ENCODE measurements at places on chromosomes 1 and 21.

DNA sequence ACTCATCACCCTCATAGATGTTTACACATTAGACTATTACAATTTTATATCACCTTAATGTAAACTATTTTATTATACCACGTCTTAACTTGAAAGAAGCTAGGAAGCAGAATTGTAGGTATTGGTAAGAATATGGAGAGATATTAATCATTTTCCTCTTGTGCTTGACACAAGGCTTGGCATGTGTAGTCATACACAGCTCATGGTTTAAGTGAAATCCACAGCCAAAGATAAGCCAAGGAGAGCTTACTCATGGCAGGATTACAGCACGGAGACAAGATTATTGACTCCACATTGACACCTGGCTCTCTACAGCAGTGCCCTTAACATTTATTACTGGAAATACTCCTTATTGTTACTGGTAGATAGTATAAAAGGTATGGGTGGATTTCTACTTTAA, 68.4 kb upstream of the ADGRL4 start:
- DNase-seq: peak; percentile 7

DNA sequence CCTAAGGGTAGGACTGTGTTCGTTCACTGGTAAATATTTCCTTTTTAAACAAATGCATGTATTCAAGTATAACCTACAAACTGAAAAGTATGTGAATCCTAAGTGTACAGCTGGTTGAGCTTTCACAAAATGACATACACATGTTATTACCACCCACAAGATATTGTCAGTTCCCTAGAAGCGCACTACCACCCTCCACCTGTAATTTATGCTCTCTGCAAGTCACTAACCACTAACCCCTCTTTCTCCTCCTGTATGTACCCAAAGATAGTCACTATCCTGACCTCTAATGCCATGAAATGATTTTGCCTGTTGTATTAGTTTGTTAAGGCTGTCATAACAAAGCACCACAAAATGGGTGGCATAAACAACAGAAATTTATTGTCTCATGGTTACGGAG, 82.8 kb upstream of the CHODL start:
- DNase-seq: no peak

- DNase-seq: no peak
Observed at GRCh38 chr1:38026592-38027200, 14.2 kb downstream of the UTP11 start.

DNA sequence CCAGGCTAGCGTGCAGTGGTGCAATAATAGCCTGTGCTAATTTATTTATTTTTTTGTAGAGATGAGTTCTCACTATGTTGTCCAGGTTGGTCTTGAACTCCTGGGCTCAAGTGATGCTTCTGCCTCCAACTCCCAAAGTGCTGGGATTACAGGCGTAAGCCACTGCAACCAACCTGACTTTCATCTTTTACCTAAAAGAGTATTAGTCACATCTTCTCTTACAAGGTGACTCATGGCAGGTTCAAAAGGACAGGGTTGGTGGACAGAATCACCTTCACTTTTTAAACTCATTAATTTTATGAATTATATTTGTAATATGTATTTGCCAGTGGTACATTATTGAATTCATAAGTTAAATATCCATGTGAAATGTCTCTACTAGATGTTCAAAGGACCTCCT, 18.1 kb downstream of the JAM2 start:
- DNase-seq: no peak

DNA sequence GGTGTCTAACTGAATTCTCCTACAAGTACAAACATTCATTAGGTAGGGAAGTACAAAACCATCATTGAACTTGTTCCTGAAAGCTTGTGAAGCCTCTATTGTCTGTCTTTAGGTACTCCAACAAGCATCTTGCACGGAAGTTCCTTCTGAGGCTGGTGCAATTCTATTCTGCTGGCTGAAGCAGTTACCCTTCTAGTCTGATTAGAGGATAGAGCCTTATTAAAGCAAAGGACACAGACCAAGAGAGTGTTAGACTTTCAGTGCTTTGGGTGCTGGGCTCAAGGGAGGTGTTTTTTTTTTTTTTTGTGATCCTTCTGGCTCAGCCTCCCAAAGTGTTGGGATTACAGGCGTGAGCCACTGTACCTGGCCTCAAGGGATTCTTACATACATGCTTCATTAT, 43.8 kb downstream of the HHAT start:
- no peak for DNase-seq

DNA sequence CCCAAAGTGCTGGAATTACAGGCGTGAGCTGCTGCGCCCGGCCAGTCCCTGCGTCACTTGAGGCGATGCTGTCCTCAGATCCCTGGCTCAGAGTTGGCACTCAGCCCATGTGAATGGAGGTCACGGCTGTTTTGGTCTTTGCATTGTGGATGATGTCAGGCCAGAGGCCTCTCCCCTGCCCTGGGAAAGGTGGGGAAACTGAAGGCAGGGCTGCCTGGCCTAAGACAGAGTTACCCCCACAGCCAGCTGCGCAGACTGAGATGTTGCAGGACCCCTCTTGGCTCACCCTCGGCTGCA, 821 bp downstream of the MASP2 start:
- no peak for DNase-seq

GRCh38 chr1:186302381-186302920, 72.6 kb downstream of the TPR start:
- no peak for DNase-seq

DNA sequence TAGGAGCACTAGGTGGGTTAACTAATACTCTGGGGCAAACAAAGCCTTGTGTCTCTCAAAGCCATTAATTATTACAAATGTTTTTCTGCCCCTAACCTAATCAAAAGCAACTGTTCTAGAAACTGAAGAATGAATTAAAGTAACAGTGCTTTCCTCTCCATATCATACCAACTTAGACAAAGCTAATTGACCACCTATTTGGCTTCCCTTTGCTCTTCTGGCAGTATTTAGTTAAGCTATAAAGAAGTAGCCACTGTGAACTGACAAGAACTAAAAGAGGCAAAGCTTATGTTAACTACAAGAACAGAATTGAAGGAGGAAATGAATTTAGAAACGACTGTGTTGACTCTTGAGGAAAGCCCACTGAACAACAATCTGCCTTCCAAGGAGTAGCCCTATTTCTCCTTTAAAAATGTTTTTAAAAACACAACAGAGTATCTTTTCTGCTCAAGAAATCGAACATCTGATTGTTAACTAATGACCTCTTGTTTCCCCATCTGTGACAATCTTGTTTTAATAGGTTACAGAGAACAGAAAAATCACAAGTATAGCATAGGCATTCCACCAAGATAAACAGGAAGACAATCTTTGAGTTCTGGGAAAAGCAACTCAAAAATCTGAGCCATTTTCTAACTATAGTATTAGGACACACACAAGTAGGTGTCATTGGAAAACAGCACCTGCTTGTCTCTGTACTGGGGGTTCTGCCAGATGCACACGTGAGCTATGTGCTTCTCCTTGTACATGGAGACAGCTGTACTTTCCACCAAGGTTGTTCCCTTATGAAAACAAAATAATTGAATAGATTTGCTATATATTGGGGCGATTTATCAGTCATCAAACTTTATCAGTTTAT, 3.1 kb upstream of the EGLN1 start:
- DNase-seq: no peak

DNA sequence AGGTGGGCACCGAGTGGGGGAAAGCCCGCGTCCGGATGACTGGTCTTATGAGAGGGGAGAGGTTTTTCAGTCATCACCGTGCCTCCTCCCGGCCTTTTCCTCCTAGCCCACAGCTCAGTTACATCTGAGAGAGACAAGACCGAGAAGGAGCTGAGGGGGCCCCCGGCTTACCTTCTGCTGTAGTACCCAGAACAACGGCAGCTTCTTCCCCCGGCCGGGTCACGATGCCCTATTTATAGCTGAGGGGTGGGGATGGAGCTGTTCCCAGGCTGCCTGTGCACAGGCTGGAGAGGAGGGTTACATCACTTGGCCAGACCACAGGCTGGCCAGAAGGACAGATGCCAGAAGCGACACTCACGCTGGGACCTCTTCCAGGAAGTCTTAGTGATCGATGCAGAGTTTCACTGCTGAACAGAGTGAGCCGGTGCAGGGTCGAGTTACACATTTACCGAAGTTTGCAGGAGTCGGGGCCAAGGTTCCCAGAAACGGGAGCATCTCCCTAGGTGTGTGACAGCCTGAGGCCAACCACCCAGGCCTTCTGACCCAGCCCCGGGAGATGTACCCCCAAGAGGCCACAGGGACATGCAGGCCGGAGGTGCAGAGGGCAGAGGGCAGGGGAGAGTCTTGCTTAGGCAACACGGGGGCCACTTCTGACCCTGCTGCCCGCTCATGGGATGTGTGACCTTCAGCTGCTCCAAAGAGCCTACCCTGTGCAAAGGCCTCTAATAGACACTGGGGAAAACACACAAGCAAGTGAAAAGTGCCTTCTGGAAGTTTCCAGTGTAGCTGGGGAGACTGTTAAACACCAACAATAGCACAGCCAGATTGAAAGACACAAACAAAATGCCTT, at the start of gene AGT:
Gene AGT (minus strand): TSS at position 208 of the 850 bp plus-strand sequence. CDS start 3,299 bp downstream, outside the sequence.
- peak; percentile 82 for DNase-seq

GRCh38 chr1:30900931-30901560, 7.5 kb downstream of the SDC3 start:
- no peak for DNase-seq

GRCh38 chr1:229080361-229080760, 190.6 kb upstream of the RAB4A start:
- no peak for DNase-seq

DNA sequence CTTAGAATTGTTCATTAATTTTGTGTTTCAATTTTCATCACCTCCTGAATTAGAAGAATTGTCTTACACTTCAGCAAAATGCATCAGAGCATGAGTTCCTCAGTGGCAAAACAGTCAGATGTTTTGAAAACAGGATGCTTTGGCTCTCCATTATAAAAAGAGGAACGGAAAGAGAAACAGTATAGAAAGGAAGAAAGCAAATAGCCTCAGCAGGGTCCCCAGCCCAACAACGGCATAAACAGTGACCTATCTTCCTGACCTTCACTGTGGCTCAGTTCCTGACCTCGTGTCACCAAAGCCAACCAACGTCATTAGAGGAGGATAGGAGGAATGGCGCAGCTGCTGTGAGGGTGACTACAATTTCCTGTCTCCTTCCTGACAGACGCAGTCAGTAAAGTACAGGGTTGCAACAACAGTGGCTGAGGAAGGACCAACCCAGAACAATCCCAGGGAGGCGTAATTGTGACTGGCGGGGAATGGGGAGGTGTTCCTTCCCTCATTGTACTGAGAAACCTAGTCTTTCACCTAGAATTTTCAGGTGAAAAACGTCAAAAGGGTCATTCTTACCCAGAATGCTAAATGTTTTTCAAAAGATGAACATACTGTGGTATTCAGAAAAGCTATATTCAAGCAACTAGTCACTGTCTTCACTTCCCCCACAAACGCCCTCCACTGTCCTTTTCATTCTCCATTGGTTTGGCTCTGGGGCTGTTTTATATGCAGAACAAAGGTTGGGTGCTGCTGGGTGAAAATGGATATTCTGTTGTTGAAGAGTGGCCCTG, 197.9 kb upstream of the SGIP1 start:
- DNase-seq: peak; percentile 52

GRCh38 chr1:150150133-150151021, 661 bp downstream of the PLEKHO1 start:
- peak; percentile 29 for DNase-seq

GRCh38 chr1:208557046-208557722, 313.0 kb upstream of the PLXNA2 start:
- no peak for DNase-seq

DNA sequence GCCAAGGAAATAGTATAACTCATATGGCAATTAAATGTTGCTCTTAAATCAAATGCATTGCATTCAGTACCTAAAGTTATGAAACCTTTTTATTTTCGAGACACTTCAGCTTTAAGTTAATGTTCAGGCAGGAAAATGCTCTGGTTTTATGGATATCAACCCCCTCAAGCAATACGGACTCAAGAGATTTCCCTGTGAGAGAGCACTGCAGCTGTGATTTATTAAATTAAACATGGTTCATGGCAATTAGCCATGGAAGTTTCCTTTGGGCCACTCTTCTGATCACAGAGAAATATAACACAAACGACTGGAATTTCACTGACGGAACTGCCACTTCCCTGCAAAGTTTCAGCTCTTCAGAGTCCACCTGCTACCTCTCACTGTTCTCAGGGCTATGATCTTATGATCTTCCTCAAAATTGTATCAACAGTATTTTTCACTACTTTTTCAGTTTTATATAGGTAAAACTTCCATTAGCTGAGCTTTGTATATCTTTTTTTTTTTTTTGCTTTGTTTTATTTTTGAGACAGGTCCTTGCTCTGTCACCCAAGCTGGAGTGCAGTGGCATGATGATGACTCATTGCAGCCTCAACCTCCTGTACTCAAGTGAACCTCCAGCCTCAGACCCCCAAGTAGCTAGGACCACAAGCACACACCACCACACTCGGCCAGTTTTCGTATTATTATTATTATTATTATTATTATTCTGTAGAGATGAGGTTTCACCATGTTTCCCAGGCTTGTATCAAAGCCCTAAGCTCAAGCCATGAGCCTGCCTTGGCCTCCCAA, 923.1 kb upstream of the TMPRSS15 start:
- DNase-seq: no peak

GRCh38 chr1:55560266-55560665, 345.1 kb upstream of the USP24 start:
- DNase-seq: peak; percentile 35

DNA sequence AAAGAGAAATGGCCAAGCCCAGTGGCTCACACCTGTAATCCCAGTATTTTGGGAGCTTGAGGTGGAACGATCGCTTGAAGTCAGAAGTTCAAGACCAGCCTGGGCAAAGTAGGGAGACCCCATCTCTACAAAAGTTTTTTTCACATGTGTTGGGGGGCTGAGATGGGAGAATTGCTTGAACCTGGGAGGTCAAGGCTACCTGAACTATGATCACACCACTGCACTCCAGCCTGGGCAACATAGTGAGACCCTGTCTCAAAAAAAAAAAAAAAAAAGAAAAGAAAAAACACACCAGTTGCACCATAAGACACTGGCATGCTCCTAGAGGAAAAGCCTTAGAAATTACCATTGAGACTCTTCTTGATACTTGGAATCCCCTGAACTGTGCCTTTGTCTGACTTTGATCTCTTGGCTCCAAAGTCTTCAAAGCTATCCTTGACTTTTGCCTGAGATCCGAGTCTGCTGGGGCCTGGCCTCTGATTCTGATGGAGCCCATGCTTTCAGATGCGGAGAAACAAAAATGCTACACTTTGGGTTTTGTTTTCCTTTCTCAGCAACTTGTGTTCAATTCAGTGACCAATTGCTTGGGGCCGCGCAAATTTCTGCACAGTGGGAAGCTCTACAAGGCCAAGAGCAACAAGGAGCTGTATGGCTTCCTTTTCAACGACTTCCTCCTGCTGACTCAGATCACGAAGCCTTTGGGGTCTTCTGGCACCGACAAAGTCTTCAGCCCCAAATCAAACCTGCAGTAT, 33.7 kb downstream of the ATP5PO start:
- no peak for DNase-seq
